ENCODE measurements at places on chromosomes 1 and 21.

DNA sequence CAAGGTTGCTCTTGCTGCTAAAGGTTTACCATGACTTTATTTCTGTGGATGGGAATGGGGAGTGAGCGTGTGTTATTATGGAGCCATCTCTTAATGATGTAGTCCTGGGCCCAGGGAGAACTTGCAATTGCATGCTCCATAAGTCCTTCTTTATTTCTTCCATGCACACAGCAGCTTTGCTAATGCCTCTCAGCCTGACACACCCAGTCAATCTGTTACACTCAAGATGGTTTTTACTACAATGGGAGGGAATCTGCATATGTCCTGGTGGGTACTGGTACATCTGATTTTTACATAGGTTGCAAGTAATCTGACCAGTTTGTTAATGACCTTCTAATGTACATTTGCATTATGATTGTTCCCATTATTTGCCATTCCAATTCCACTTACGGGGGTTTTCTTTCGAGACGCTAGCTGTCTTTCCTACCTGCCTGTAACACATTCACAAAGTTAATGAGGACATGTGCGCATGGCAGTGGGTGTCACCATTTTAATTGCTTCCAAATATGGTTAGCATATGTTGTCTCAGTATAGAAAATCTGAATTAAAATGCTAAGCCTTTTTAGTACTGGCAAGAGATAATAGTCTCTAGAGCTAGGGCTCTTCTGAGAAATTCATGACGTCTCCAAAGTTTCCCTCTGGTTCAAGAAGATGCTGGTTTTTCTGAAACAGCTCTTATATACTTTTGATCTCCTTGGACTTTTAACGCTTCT is 188.2 kb downstream of the GRIK1 start:
- no peak for DNase-seq

GRCh38 chr1:18515120-18515667 is 34.5 kb downstream of the KLHDC7A start:
- no peak for DNase-seq

- no peak for DNase-seq
Observed at GRCh38 chr1:23426828-23427227, 2.3 kb upstream of the TCEA3 start.

DNA sequence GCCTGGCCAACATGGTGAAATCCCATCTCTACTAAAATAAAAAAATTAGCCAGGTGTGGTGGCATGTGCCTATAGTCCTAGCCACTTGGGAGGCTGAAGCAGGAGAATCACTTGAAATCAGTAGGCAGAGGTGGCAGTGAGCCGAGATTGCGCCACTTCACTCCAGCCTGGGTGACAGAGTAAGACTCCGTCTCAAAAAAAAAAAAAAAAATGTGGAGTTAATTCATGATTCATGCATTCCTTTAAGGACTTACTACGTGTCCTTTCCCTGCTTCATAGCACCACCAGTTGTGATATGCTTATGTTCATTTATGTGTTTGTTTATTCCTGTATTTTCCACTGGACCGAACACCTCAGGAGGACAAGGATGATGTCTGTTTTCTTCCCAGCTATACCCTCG is 12.7 kb upstream of the PRELP start:
- no peak for DNase-seq

- no peak for DNase-seq
Observed at GRCh38 chr1:225435957-225436392, 8.1 kb upstream of the LBR start.

- DNase-seq, result no peak
Observed at GRCh38 chr1:160726498-160727315, 12.3 kb upstream of the SLAMF7 start.

DNA sequence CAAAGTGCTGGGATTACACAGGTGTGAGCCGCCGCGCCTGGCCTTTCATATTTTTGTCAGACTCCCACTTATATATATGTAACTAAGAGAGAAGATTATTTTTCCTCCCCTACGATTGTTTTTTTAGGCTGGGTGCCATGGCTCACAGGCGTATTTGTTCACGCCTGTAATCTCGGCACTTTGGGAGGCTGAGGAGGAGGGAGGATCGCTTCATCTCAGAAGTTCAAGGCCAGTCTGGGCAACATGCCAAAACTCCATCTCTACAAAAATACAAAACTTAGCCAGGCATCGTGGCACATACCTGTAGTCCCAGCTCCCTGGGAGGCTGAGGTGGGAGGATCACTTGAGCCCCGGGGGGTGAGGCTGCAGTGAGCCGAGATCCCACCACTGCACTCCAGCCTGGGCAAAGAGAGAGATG is 23.9 kb upstream of the ITLN2 start:
- no peak for DNase-seq

GRCh38 chr1:184156521-184157393 is 105.2 kb downstream of the TSEN15 start:
- no peak for DNase-seq

- DNase-seq, result no peak
Observed at GRCh38 chr1:218219460-218219859, 65.6 kb upstream of the RRP15 start.

DNA sequence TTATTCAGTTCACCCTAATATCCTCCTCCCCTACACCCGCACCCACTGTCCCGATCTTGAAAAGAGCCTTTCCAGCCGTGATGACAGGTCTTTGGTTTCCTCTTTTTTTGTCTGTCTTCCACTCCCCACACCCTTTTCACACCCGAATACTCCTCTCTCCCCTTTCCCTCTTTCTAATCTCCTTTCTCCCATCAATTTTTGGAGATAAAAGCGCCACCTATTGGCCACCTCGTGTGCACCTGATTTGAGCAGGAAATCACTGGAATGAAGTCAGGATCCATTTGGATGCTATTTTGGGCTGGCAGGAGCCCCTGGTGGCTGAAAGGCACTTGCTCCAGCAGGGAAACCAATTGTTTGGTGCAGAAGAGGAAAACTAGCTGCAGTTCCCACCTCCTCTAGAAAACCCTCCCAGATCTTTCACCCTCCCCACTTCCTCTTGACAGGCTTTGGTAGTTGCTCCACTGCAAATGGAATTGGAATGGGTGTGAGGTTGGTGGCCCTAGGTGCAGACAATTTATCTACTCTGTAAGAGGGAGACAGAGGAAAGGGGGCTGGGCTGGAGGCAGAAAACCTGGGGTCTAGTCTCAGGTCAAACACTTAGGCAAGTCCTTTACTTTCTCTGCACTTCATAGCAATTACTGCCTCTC is 8.4 kb downstream of the FOXE3 start:
- no peak for DNase-seq

- DNase-seq, result no peak
Observed at GRCh38 chr1:118650107-118650807, 337.9 kb downstream of the TBX15 start.

DNA sequence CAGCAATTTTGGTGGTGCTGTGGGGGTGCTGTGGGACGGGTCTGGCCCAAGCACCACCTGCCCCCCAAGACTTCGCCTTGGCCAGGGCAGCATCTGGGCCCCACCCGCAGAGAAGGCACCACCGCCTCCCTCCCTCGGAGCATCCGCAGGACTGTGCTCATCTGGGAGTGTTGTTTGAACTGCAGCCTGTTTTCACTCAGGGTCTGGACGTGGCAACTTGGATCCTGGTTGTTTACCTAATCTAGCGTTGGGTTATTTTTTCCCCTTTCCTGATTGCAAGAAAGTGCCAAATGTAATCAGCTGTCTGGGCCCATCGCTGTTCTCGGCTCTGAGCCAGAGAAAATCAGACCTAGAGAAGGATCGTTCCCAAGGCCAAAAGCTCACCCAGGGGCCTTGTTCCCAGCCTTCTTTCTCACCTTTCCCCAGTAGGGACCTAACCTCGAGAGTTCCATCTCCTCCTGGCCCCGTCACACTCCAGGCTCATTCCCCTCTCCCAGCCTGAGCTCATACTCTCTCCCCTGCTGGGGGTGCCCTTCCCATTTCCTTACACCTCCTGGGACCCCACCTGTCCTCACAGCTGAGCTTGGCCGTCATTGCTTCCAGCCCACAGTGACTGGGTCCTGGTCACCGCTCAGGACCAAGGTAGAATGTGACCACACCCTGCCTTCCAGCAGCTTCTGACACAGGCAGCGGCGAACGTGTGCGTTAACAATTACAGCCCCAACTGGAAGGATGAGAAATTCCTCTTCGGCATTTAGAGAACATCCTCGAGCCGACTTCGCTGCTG is 72.0 kb upstream of the FAM20B start:
- DNase-seq, result no peak

GRCh38 chr1:21605964-21606705 is 63.0 kb downstream of the RAP1GAP start:
- no peak for DNase-seq

DNA sequence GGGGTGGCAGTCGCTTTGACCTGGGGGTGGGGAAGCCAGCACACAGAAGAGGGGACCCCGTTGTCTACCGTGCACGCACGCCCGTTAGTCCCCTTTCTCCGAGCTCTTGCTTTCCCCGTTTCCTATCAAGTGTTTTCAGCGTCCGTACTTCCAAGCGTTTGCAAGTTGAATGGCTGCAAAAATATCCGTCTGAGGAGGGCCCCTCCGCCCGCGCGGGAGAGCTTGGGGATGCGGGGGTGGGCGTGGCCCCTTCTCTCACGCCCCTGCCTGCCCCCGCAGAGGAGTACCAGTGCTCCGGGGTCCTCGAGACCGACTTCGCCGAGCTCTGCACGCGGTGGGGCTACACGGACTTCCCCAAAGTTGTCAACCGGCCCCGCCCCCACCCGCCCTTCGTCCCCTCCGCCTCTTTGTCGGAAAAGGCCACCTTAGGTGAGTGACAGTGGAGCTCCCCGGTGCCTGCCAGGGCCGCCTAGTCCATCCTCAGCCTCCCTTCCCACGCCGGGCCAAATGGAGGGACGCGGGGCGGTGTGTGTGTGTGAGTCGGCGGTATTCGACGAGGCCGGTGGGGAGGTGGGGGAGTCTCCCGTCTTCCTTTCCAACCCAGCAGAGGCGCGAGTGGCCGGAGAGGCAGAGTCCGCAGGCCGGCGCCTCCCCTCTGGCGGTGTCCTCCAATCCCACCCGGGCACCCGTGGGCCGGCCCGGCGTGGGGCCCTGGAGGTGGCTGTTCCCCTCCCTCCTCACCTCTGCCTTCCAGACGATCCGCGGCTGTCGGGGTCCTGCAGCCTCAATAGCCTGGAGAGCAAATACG is 3.4 kb downstream of the LRRC71 start:
- DNase-seq, result no peak

GRCh38 chr21:41199123-41199522 is 31.2 kb downstream of the BACE2 start:
- DNase-seq, result no peak

- no peak for DNase-seq
Observed at GRCh38 chr1:198620218-198620617, 18.6 kb upstream of the PTPRC start.

- no peak for DNase-seq
Observed at GRCh38 chr1:23664837-23665795, 26.5 kb upstream of the RPL11 start.

DNA sequence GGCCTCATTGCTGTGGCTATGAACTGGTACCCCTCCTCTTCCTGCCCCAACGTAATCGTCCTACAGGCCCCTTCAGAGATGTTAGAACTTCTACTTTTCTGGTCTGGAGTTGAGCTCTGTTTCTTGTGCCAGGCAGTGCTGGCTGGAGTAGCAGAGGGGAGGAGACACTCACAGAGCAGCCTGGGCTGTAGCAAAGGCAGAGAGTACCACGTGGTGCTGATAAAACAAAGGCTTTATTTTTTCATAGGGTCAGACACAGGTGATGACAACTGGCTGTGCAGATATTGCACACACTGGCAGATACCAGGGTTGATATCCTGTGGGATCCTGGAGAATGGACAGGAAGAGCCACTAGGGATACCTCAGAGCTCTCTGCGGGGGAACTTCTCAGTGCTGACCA is 23.2 kb downstream of the CRCT1 start:
- DNase-seq, result no peak

DNA sequence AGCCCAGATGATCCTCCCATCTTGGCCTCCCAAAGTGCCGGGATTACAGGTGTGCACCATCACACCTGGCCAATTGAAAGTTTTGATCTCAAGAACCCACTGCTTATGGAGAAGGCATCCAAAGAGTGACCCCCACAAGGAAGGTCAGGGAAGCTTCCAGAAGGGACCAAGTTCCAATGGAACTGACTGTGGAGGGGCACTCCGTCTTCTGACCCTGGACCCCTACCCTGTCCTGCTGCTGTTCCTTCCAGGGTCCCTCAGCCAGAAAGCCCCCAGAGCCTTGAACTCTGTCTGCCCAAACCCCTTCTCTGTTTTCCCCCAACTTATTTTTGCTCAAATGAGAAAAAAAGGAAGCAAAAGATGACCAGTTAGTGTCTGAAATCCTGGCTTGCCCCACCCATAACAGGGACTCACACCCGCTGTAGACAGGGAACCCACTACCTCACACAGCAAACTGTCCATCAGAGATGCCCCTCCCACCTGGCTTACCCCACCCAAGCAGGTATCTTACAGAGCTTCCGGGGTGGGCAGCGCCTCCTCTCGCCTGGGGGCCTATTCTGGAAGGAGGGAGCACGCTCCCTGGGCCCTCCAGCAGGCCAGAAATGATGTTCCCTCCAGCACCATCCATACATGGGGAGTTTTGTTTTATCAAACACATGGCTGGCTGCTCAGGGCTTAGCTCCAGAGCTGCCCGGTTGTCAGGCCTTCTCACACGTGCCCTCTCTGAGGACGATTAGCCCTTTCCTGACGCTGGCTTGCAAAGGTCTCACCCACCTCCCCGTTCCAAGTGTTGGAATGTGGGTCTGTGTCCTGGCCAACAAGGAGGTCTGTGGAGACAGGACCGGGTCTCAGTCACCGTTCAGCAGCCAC is 3.1 kb upstream of the WNT3A start:
- DNase-seq, result no peak

- DNase-seq, result no peak
Observed at GRCh38 chr1:173410133-173410793, 66.9 kb upstream of the PRDX6 start.

DNA sequence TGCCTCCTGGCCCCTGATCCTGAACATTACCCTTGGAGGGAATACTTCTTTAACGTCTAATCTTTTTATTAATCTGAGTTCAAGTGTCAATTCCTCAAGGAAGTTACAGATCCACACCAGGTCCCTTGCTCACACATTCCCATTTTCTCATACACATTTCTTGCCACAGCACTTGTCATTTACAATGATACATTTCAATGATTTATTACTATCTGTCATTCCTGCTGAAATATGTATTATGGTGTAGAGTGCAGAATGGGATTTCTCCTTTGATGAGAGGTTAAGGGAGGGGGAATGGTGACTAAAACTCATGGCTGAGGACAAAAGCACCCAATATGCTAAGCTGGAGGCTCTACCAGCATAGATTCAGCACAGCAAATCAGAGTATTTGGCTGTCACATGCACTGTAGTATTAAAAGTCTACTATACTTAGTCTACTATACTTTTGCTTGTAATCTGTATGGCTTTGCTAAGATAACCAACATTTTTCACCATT is 982.5 kb downstream of the TTLL7 start:
- no peak for DNase-seq

Measured in activated T-helper 1 cell treated with anti-CD3 and anti-CD28 coated beads, Interleukin-2, amount 50 U/mL, for 16 hours (primary cell).